ENCODE measurements at places on chromosomes 1 and 21.
A peak's percentile ranks its signal among the peaks of the same experiment; 100 is the strongest.

DNA sequence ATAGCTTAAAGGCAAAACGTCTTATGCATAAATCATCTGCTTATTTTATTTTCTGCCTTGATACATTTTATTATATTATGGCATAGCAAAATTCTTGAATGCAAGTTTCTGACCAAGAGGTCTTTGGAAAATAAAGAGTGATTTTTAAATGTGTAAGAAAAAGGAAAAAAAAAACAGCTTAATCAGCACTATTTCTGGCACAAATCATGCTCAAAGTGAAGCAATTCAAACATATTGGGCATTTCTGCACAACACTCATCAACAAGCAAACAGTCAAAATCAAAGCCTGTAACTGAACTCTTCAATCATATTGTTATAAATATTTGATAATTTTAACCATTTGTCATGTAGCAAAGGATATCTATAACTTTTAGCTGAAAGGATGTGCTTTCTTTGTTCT is 250.9 kb downstream of the PTPRC start:
- DNase-seq, result no peak

GRCh38 chr1:40927781-40928180 is 51.7 kb upstream of the CTPS1 start:
- no peak for DNase-seq

GRCh38 chr1:18875107-18875795 is 15.8 kb upstream of the TAS1R2 start:
- peak; percentile 87 for DNase-seq

DNA sequence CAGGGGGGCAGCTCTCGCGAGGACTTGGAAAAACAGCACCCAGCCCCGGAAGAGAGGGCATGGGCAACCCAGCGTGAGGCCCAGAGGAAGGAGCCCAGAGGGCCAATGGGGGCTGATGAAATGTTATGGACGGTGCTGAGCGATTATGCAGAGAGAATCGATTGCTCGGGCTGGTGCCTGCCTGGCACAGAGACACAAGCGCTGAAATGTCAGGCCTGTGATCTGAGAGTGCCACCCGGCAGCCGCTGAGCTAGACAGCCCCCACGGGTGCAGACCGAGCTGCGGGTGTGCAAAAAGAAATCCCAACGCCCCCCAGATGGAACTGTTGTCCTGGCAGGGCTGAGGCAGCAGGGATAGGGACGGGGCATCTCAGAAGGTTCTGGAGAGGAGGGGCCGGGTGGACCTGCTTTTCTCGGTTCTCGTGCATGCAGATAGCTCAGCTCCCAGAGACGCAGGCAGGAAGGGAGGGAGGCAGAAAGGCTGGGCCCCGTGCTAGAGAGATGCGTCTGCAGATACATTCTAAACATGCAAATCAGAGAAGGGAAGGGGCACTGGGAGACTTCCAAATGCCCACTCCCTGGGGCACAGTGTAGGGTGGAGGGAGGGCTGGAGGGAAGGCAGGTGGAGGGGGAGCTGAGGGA is 41.5 kb downstream of the TAS1R2 start:
- no peak for DNase-seq

DNA sequence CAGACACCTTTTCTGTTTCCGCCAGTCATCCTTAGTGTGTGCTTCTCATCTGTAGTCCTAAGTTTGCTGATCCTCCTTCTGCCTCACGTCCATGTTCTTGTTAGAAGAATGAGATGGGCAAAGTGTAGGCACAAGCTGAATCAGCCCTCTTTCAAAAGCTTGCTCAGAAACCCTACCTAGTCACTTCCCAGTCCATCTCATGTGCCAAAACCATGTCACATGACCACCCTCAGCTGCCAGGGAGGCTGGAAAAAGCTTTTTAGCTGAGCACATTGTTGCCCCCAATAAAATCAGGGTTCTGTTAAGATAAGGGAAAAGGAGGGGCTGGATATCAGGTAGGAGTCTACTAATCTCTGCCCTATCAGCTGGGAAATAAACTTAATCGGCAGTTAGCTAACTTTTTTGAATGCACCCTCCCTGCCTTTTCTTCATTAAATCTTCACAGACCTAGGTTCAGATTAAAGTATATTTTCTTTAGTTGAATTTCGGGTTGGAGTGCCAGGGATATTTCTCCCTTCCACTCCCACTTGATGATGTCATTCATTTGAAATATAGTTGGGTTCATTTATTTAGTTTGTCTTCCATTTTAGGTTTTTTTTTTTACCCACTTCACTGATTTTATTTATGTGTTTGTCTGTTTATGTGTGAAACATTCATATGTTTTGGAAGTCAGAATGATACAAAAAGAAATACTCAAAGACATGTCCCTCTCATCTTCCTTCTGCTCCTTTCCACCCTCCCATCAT is 129.2 kb downstream of the ROR1 start:
- no peak for DNase-seq

DNA sequence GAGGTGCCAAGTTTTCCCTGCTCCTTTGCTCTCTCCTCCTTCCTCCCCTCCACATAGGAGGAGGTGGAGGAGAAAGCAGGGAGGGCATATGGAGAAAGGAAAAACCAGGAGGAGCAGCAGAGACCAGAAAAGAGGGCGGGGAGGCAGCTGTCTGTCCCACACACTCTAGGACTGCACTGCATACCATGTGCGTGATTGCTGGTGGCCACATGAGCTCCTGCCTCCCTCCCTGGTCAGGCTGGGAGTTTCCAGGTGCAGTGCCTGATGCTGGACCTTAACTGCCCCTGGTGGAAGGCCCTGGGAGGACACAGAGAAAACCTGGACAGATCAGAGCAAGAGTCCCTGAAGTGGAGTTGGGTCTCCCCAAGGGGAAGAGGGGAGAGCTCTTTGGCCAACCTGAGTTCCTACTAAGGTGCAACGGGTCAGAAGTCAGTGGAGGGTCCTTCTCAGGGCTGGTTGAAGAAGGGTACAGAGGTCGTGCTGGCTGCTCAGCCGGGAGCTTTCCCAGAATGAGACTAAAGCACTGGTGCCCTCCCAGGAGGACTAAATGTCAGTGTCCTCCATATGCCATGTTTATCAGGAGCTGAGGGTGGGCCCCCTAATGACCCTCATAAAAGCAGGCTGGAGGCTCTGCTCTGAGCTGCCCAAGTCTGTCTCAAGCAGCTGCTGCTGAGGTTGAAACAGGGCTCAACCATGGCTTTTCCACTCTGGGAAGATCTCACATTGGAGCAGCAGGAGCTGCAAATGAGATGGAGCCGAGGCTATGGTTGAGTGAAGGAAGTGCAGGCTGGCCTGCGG is 3.5 kb upstream of the LGR6 start:
- DNase-seq, result no peak

DNA sequence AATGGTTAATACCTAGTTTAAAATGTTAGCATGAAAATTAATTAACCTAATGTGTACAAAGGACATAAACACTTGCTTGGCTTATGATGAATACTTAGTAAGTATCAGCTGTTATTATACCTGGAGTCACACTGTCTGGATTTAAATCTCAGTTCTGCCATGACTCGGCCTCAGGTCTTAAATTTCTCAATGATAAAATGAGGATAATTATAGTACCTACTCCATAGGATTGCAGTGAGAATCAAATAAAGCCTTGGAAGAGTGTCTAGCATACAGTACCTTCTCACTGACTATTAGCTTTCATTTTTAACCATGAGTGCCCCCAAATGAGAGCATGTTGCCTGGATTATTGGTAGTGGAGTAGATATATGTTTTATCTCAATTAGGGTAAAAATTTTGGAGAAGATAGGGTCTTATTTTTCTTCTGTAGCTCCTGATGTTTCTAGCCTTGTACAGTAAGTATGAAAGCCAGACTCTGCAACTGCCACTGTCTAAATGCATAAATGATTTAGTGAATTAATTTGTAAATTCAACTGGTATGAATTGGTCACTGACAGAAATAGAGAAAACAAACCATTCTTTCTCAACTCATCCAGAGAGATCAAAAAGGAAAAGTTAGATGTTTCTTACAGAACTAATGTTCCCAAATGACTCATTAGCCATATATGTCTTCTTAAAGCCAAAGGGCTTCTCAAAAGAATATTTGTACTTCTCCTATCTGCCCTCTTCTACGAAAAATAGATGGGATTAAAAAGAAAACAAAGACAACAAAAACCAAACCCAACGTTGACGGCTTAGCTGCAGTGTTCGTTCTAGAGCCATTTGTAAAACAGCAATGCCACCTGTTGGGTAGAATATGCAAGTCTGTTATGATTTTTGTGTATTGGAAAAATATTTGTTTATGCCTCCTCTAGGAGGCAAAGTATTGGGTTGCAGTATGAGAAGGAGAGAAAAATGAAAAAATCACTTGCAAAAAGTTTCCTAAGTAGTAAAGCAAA is 53.8 kb upstream of the MROH9 start:
- DNase-seq, result no peak

DNA sequence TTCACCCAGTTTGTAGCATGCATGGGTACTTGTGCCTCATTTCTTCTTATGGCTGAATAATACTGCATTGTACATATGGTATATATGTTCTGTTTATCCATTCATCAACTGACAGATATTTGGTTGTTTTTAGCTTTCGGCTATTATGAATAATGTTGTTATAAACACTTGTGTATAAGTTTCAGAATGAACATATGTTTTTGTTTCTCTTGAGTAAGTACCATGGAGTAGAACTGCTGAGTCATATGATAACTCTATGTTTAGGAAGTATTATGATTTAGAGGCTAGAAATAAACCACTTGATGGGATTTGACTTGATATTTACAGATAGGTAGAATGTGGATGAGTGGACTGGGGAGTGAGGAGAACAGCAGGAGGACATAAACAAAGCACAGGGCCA is 48.6 kb downstream of the WNT2B start:
- DNase-seq, result no peak

GRCh38 chr1:181803421-181803820 is 258.1 kb downstream of the ZNF648 start:
- no peak for DNase-seq

DNA sequence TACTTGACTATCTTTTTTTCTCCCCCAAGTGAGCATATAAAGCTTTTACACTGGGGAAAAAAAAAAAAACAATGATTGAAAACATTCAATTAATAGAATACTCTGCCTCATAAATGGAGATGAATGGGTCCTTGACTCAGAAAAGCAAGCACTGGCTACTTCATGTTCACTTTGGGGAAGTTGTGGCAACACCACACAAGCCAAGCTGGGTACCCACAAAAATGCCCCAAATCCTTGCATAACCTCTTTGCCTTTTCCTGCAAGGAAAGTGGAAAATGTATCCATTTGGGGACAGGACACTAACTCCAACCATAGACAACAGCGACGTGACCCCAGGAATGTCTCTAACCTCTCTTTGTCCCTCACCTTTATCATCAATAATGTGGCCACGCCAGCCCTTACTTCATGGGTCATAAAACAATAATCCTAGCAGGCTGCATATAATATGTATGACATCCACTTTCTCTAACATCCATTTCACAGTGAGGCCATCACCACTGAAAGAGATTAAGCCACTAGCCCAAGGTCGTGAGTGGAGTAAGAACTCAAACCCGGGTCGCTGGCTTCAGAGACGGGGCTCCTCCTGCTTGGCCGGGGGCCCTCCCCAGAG is 2.3 kb downstream of the ECE1 start:
- no peak for DNase-seq

- DNase-seq, result peak; percentile 51
These were observed 5.9 kb downstream of the NBPF1 start for GRCh38 chr1:16607433-16607851.

- DNase-seq, result no peak
These were observed 26.6 kb downstream of the LRRC8C start for GRCh38 chr1:89659322-89660081.

GRCh38 chr1:54370287-54370989 is 35.8 kb downstream of the SSBP3 start:
- no peak for DNase-seq

DNA sequence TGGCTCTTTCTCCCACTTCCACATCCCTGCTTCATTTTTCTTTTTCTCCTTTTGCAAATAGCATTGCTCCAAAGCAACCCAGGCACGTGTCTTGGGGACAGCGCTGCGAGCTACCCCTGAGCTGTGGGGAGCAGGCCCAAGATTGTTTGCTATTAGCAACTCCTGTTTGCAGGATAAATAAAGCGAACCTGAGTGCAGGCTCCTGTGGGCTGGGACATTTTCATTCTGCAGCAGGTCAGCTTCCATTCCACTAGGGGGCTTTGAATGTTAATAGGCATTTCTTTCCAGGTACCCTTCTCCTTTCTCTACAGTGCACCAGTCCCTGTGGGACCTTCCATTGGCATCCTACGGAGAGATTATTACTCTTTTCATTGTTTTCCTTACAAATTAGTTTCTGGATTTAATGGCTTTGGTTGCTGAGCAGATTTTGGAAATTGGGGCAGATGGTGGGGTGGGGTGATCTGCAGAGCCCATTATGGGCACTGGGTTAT is 54.0 kb downstream of the OLFML3 start:
- DNase-seq, result no peak

- no peak for DNase-seq
These were observed 28.3 kb downstream of the RHOU start for GRCh38 chr1:228763561-228763960.

GRCh38 chr1:175405766-175406165 is 213.2 kb upstream of the KIAA0040 start:
- no peak for DNase-seq

Data from ureter (tissue), 1 donor.